ENCODE measurements at places on chromosomes 5 and 9.
A peak's percentile ranks its signal among the peaks of the same experiment; 100 is the strongest.

DNA sequence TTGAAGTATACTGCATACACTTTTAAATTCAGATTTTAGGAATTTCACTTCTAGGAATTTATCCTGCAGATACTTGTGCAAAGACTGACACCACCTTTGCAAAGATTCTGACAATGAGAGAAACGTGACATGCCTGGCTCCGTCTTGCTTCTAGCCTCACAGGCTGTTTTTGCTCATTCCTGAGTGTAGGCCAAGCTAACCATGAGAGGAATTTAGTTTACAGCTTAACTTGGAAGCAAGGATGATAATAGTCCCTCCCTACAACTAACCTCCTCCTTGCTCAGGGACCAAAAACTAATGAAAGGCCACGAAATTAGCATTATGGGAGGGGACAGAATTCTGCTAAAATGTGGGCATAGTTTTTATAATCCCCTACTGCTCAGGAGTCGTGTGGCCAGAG is 31.1 kb downstream of the C5orf22 start:
- no peak for DNase-seq

DNA sequence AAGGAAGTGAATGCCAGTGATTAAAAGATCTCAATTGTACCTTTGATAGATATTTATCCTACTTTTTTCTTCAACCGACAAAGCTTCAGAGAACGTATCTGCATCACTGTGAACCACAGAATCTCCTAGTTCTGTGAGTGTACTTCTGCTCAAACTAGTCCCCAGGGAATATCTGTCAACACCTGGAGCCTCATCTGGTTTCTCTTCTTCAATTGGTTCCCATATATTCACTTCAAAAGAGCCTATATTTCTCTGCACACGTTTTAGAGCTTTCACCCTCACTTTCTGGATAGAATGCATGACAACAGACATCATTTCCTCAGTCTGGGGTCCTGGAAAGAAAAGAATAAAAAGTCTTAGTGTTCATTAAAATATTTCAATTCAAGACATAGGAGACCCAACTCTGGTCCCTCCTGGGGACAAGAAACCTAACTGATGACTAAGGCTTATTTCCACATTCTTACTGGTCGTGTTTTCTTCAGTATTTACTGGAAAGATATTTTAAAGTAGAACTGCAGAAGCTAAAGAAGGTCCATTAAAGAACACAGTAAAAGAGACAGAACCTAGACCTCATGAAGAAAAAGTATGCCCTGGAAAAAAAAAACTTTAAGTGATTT is 64.3 kb downstream of the CPLANE1 start:
- no peak for DNase-seq

DNA sequence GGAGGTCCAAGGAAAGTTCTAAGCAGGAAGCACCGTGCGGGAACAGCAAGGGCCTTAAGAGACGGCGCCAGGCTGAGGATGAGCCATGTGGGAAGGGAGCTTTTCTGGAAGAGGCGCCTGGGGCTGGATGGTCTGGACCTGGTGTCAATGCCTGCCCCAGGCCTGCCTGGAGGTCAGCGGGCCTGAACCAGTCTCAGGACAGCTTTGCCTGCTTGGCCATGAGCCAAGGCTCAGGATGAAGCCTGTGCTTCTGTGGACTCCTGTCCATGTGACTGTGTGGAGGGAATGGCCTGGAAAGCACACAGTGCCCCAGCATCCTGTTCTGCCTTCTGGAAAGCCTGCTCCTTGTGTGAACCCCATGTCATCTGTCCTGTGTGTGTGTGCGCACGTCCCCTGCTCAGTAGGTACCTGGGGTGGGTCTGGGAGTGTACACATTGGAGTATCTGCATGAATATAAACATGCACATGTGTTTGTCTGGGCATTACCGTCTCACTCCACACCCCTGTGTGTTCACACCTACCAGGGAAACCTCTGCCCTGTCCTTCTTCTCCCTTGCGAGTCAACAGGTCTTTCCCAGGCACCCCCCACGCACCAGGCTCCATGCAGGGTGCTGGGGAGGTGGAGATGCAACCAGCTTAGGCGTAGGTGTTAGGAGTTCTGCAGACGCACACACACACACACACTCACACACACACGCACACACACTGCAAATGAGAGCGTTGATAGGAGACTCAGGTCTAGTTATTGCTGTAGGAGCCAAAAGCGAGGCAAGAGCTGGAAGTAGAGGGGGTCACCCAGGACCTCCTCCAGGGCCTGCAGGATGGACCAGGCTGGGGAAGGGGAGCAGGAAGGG is 24.8 kb downstream of the DAB2IP start:
- no peak for DNase-seq

GRCh38 chr5:98458004-98458403 is 315.5 kb upstream of the RGMB start:
- DNase-seq = no peak

DNA sequence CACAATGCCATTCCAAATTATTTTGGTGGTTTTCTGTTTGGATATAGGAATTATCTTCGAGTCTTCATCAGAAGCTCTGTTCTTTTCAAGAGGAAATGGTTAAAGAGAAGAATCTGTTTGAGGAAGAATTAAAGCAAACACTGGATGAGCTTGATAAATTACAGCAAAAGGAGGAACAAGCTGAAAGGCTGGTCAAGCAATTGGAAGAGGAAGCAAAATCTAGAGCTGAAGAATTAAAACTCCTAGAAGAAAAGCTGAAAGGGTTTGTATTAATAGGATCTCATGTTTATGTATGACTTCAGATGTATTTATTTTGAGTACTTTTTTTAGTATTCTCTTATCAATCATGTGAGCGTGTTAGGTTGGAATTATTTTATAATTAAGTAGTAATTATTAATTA is 15.0 kb downstream of the HMMR start:
- no peak for DNase-seq

GRCh38 chr5:16855485-16855884 is 80.6 kb downstream of the MYO10 start:
- DNase-seq = no peak

DNA sequence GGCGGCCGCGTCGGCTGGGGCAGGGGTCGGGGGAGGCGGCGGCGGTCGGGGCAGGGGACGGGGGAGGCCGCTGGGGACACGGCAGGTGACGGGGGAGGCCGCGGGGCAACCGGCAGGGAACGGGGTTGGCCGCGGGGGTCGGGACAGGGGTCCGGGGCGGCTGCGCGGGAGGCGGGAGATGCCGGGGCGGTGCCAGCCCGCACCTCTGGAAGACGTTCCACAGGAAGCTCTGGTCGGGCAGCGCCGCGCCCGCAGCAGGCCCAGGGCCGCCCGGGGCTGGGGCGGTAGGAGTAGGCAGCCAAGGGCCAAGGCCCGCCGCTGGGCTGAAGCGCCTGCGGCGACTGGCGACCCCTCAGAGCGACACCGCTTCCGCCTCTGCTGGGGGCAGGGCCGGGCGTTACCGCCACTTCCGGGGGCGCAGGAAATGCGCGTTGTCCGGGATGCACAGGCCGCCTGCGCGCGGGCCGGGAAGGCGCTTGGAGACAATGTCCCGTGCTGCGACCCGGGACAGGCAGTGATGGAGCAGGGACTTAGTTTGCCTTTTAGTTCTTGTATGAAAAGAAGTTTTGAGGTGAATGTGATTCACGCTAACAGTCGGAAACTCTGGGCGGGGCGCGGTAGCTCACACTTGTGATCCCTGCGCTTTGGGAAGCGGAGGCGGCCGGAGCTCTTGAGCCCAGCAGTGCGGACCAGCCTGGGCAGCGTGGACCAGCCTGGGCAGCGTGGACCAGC is 110.0 kb upstream of the LPCAT1 start:
- DNase-seq = peak; percentile 70

DNA sequence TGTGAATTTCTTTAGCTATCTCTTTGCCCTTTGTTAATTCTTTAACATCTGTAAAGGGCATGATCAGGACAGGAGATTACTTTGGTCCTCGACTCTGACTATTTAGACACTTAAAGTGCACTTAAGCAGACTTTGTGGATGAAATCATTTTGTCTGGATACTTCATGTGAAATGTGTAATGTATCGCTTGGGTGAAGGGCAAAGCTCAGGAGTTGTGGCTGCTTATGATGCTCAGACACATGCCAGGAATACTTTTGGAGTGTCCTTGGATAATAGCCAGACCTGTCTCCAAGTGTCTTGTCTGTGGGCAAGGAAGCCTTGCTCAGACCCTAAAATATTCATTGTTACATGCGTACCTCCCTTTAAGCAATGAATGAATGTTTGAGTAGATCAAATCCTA is 87.8 kb downstream of the RAI14 start:
- DNase-seq = no peak

- no peak for DNase-seq
Observed at GRCh38 chr9:111898331-111899096, 1.9 kb downstream of the UGCG start.

DNA sequence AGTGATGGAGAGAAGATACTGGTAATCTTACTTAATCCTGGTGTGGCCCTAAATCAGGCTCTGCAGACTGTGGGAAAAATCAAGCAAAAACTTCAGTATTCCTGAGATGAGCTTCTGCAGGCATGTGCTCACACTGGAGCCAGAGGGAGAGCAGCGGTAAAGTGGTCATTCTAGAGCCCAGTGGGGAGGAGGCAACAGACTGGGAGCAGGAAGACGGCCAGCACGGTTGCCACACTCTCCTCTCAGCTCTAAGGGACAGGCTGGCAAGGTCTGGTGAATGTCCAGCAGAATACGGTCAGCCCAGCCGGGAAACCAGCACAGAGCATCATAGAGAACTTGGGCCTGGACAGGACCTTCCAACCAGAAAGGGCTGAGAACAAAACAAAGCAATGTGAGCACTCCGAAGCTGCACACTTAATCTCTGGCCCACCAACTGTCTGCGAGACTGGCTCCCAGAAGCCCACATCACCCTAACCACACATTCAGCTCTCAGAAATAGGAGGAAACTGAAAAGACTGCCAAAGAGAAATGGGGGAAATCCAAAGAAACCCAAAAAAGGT is 30.3 kb downstream of the MED27 start:
- DNase-seq = no peak

GRCh38 chr5:154380263-154380662 is 65.5 kb upstream of the SAP30L start:
- DNase-seq = no peak

GRCh38 chr5:125992050-125992449 is 431.2 kb upstream of the GRAMD2B start:
- no peak for DNase-seq

Measured in CD4-positive, alpha-beta T cell treated with Interleukin-6 at 100 ng/mL for 8 hours (primary cell).